Muscle of leg (tissue), 16 donors: ENCODE measurements at places on chromosomes 3 and 15. TPM values are rescaled to one million over a fixed set of nuclear protein-coding genes. Genes with fewer than 3 reads are reported as not detected.

ZDHHC19 gene
- not detected for total RNA-seq

PAK6 gene
- total RNA-seq: 0.44 TPM

VIPR1 gene
- total RNA-seq: 1.2 TPM

ANKRD63 gene
- 0.22 TPM for total RNA-seq

FGF7 gene
- total RNA-seq: 33.8 TPM

A4GNT gene
- total RNA-seq: not detected

CAPN3 gene
- 207 TPM for total RNA-seq
